Gastrocnemius medialis (tissue), 4 donors: ENCODE measurements at places on chromosomes 6 and 20.

DNA sequence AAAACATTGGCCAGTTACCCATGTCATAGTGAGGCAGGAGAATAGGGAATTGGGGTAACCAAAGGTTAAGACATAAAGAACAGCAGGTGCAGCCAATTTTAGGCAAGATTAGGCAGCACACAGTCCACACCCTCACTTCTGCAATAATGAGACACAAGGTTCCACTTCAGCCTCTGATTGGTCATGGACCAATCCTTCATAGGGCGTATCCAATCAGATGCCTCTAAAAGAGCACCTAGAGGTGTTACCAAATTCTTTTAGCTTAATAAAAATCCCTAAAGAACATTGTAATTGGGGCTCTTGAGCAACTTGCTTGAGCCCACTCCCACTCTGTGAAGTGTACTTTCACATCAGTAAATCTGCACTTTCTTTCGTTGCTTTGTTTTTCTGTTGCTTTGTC lies 302.4 kb downstream of the PREX1 start:
- DNase-seq, result no peak

DNA sequence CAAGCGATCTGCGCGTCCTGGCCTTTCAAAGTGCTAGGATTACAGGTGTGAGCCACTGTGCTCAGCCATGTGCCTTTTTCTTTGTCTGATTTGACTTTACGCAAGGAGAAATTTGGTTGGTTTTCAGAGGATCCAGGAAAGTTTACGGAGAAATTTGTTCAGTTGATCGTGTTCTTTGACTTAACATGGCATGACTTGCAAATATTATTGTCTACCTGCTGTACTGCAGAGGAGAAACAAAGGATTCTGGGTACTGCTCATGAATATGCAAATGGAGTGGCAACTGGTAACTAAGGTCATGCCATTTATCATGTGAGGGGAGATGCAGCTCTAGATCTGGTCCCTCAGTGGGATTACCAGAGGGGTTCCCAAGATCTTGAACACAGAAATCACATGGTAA lies 68.8 kb upstream of the CHD6 start:
- DNase-seq, result no peak

- no peak for DNase-seq
Observed at GRCh38 chr20:63572788-63573646, 1.0 kb downstream of the HELZ2 start.

- DNase-seq, result no peak
Observed at GRCh38 chr6:136426627-136427377, 123.4 kb downstream of the MAP7 start.

DNA sequence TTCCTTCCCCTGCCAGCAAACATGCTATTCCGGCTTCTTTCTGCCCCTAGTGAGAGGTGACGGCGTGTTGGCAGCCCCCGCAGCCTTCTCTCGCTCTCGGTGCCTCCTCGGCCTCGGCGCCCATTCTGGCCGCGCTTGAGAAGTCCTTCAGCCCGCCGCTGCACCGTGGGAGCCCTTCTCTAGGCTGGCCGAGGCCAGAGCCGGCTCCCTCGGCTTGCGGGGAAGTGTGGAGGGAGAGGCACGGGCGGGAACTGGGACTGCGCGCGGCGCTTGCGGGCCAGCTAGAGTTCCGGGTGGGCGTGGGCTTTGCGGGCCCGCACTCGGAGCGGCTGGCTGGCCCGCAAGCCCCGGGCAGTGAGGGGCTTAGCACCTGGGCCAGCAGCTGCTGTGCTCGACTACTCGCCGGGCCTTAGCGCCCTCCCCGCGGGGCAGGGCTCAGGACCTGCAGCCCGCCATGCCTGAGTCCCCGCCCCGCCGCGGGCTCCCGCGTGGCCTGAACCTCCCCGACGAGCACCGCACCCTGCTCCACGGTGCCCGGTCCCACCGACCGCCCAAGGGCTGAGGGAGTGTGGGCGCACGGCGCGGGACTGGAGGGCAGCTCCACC lies 20.0 kb upstream of the PXDC1 start:
- no peak for DNase-seq

DNA sequence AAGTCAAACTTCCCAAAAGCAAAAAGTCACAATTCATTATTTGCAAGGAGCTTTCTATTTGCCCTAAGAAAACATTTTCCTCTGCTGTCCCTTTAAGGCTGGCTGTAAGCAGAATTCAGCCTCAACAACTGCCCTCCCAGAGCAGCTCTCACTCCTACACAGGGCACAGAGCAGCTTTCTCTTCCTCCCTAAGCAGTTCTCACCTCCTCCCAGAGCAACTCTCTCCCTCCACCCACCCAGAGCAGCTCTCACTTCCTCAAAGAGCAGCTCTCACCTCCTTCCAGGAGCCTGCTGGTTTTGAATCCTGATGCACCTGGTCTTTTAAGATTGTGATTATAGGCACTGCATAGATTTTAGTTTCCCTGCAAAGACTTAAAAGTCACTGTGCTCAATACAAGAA lies 120.6 kb upstream of the TMEM181 start:
- DNase-seq, result no peak

DNA sequence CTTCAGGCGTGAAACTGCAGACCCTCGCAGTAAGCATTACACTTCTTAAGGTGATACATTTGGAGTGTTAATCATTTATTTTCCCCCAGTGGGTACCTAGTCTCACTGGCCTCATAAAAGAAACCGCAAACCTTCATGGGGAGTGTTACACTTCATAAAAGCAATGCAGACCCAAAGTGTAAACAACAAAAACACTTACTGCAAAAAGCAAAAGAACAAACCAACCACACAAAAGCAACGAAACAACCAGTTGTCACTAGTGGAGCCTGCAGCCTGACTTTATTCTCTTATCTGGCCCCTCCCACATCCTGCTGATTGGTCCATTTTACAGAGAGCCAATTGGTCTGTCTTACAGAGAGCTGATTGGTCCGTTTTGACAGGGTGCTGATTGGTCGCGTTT lies 23.8 kb downstream of the LY86 start:
- DNase-seq, result no peak

DNA sequence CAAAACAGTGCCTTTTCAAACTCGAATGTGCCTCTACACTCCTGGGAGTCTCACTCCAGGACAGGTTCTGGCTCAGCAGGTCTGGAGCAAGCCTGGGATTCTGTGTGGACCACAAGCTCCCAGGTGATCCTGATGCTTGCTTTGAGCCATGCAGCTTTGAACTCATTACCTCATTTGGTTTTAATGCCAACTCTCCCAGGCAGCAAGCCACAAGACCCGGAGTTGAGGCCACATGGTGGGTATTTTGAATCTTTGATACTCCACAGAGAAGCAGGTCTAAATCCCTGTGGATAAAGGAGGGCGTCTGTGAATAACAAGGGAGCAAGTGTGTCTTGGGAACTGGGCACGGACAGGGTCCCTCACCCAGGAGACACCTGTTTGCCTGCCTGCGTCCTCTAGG lies 205.4 kb upstream of the CST7 start:
- DNase-seq, result no peak

GRCh38 chr20:36526521-36527011 lies 14.8 kb upstream of the MYL9 start:
- DNase-seq, result peak; percentile 9

DNA sequence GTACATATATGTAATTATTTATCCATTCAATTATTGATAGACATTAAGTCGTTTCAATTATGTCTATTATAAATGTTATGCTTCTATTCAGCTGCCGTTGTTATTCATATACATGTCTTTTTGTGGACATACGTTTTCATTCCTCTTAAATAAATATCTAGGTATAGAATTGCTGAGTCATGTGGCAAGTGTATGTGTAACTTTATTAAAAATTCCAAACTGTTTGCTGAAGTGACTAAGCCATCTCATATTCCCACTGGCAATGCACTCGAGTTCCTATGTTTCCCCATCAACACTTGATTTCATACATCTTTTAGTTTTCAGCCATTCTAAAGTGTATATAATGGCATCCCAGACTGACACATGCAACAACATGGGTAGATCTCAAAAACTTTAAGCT lies 739.7 kb upstream of the POU3F2 start:
- DNase-seq, result no peak

DNA sequence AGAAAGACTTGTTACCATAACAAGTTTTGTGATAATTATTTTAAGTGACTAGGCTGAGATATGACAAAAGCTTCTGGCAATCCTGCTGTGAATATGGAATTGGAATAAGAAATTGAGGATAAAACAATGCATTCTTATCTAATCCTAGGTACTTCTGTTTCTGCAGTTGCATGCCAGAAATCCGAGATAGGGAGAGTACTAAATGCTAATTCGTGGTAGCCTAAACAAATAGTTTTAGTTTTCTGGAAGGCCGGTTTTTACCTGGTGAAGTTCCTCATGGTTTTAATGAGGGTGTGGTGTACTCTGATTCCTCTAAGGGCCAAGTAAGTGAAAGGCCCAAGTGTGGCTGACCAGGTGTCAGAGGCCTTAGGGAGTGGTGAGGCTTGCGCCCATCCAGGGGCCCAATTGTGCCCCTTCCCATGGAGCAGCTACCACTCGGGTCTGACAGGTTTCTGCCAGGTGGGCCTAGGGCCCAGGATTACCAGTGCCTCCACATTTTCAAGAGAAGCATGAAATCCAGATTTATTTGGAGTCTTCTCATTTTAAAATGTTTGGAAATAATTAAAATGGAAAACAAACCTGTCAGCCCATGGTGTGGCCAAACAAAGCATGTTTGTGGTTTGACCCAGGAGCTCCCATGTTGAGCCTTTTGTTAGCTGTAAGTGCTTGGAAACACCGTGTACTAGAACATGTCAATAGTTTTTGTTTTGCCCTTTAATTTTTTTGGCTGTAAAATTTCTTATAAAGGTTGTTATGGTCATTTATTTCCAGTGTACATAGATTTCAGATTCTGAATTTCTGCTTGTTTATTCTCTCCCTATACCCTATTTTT lies 6.6 kb downstream of the PLCB4 start:
- no peak for DNase-seq

- DNase-seq, result no peak
Observed at GRCh38 chr6:33201147-33201545, 479 bp downstream of the SLC39A7 start.

- no peak for DNase-seq
Observed at GRCh38 chr6:13788820-13789219, 25.5 kb downstream of the MCUR1 start.

DNA sequence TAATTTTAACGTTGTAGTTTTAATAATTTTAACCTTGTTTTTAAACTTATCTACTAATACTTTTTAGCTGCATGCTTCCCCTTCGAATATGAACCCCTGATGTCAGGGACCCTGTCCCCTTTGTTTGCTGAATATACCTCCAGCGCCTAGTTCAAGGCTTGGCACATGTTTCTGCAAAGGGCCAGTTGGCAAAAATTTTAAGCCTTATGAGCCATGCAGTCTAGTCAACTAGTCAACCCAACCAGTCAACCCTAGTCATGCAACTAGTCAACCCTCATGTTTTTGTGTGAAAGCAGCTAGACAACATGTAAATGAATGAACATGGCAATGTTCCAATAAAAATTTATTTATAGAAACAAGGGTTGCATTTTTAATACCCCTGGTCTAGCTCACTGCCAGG lies 119.8 kb downstream of the BCAS1 start:
- no peak for DNase-seq

DNA sequence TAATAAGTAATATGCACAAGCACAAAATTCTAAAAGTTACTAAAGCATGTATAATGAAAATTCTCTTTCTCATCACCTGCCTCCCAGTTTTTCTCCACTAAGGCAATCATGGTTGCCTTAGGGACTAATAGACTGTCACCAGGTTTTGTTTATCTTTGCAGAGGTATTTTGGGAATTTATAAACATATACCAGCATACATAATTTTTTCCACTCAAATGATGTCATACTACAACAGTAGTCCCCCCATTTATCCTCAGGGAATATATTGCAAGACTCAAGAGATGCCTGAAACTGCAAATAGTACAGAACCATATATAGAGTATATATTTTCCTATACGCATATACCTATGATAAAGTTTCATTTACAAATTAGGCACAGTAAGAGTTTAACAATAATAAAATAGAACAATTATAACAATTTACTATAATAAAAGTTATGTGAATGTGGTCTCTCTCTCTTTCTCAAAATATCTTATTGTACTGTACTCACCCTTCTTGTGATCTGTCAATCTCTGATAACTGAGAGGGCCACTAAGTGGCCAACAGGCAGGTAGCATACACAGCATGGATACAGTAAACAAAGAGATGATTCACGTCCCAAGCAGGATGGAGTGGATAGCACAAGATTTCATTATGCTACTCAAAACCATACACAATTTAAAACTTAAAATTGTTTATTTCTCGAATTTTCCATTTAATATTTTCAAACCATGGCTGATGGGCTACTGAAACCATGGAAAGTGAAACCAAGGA lies 19.7 kb downstream of the RBL1 start:
- DNase-seq, result no peak

GRCh38 chr6:167744681-167745669 lies 81.7 kb upstream of the AFDN start:
- no peak for DNase-seq

DNA sequence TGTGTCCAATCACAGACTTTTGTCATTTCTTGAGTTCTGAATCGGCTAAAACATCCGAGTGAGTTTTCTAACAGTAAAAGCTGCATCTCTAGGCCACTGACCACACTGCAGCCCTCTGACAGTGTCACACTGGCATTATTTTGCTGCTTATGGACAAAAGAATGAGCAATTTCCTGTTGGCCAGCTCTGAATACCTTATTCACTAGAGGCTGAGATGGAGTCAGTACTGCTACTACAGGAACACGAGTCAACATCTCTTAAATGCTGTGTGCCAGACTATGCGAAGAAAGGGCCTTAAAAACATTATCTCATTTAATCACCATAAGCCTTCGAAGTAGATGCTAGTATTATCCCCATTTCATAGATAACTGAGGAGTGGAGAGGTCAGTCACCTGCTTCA lies 42.5 kb upstream of the IPCEF1 start:
- no peak for DNase-seq

- peak; percentile 84 for DNase-seq
Observed at GRCh38 chr20:18587665-18588573, at the start of gene DTD1. Gene DTD1, plus strand, starts transcription at chr20:18588054. Its CDS starts 19 bp downstream, at chr20:18588073.

DNA sequence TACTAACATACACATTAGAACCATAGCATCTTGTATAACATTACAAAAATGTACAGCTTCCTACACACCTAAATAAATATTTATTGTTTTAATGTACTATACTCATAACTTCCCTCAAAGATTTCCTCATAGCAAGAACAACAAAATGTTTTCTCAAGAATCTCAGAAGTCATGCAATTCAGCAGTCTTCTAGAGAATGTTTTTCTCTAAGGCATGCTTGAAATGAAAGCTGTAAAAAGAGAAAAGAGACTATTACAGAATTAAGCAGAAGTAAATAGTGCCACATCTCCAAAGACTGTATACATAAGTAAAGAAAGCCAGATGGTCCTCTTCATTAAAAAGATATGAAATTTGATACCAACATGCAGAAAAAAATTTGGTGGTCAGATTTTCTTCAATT lies 672.2 kb downstream of the EPM2A start:
- no peak for DNase-seq

DNA sequence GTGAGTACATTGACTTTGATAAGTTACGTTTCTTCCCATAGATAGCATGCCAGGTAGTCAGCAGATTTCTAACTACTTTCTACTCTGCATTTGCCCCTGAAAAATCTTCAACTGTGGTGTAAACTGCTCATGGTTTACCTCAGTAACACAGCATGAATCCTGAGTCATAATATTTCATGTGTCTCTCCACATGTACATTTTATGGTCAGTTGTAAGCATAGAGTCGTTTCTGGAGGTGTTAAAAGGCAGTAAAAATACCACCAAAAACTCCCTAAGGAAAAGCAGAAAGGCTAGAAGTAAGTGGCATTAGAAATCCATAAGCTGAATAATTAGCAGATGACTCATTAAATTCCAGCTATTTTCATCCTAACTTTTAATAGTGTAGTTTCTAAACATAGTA lies 4.1 kb upstream of the GPR63 start:
- DNase-seq, result no peak

- no peak for DNase-seq
Observed at GRCh38 chr6:65469650-65470049, 237.4 kb downstream of the EYS start.

- no peak for DNase-seq
Observed at GRCh38 chr6:88519301-88520016, 353.3 kb upstream of the CNR1 start.
